COR-L47 (cell line): ENCODE measurements at places on chromosomes 13 and 19.

DNA sequence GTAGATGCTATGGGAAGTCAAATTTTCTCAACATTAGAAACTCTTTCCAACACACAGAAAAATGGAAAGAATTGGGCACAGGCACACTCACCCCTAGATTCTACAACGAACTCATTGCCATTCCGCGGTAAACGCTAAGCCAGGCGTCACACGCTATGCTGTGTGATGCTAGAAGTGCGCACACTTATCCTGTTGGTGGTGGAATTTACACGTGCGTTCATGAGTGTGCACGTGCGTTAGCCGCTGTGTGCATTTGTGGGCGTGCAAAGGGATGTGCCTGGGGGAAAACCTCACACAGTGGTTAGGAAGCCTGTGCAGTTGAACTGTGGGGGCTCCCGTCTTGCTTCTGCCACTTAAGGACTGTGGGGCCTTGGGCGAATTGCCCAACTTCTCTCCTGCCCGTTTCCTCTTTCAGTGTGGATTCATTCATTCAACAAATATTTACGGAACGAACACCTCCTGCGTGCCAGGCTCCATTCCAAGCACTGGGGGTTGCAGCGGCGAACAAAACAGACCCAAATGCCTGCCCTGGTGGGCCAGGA lies 7.7 kb downstream of the NFILZ start:
- DNase-seq = no peak

DNA sequence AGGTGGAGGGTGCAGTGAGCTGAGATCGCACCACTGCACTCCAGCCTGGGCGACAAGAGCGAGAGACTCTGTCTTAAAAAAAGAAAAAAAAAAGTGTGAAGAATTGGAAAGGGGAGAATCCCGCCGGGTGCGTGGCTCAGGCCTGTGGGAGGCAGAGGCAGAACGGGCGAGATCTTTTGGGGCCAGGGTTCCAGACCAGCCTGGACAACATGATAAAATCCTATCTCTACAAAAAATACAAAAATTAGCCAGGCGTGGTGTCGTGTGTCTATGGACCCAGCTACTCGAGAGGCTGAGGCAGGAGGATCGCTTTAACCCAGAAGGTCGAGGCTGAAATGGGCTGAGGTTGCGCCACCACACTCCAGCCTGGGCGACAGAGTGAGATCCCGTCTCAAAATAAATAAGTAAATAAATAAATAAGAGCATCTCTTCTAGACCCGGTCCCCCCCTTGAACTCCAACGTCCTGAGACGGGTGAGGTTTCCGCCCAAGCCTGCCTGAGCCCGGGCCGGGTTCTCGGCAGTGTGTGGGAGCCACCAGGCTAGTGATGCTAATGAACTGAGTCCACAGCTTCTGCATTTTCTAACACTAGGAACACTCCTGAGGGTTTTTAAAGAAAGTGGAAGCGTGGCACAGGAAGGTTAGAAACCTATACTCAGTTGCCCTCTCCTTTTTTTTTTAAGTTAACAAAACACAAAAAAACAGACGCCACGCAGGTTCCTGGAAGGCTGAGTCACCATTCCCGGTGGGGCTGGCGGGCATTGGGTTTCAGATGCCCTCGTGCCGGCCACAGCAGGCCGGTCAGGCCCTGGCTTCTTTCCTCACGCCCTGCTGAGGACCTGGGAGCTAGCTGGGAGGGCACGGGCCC lies 22.0 kb downstream of the GPX4 start:
- no peak for DNase-seq

DNA sequence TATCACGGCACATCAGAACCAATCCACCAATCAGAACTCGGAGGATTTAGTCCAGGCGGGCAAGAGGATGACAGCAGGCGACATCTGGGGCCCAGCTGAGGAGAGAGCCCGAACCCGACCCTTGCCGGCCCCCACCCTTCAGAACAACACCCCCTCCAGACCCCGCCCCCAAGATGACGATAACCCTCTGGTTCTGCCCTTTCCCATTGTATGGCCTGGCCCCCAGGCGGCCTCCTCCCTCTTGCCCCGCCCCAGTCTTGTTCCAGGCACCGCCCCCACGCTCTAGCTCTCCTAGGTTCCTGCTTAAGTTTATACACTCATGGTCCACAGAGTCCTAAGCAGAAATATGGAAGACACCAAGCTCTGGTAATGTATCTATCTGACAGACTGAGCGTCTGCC lies 2.8 kb upstream of the ZNF83 start:
- DNase-seq = no peak

DNA sequence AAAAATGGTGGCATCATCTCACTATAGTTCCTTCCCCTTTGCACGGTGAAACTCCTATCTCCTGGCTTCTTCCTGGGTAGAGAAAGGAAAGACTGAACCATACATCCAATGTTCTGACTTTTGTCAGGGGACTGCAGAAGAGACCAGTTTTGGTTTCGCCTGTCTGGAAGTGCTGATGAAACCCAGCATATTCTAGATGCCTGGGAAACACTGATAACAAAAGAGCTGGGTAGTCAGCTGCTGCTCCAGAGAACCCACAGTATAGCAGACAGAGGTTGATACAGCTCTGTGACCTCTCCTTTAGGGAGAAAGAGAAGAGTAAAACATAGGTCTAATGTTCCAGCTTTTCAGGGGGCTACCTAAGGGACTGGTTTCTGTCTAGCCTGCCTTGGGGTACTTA lies 695.3 kb downstream of the DIAPH3 start:
- no peak for DNase-seq

DNA sequence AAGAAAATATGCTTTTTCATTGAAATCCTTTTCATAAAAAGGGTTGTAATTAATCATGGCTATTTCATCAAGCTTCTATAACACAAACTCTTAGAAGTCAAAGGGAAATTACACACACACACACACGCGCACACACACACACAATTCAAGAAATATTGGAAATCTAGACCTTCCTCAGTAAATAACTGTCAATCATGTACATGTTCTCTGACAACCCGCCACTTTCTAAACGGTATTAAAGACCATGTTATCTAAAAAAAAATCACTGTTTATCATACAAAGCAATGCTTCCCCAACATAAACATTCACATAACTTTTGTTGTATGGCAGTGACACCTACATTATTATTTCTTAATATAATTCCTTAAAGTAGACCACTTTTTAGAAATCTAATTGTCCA lies 132.2 kb downstream of the EFNB2 start:
- DNase-seq = no peak

DNA sequence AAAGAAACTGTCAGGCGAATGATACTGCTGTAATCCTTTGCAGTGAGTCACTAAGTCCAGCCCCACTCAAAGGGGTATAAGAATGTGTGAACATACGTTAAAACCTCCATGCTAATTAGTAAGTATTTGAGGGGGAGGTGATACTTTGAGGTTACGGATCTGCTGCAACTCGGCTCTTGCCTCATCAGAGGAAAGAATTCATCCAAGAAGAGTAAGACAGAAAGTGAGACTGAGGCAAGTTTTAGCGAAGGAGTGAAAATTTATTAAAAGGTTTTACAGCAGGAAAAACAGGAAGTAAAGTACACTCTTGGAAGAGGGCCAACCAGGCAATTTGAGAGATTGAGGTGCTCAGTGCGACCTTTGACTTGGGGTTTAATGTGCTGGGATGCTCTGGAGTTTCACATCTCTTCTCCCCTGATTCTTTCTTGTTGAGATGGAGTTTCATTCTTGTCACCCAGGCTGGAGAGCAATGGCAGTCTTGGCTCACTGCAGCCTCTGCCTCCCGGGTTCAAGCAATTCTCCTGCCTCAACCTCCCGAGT lies 9.8 kb downstream of the CLEC4M start:
- no peak for DNase-seq

- no peak for DNase-seq
These were observed 5.1 kb downstream of the PEX11G start for GRCh38 chr19:7483720-7484201.

DNA sequence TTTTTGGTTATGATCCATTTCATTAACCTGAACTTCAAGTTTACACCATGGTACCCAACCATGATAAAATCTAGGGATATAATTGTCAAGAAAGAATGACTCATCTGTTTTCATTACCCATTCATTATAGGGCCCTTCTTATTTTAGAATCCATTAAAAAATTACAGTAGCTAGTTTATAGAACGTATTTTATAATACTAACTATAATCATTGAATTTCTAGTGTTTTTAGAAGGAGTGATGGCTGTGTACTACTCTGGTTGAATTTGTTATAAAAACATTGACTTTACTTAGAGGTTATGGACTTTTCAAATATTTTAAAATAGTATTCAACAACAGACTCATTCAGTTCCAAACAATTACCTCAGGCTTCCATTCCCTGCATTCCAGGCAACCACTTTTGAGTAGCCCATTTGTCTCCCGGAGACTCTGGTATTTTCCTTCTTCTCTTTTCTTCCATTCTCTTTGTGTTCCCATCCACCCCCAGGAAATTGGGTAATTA lies 71.9 kb upstream of the KLF12 start:
- DNase-seq = no peak

- no peak for DNase-seq
These were observed 23.4 kb upstream of the CEACAM21 start for GRCh38 chr19:41552558-41552957.

DNA sequence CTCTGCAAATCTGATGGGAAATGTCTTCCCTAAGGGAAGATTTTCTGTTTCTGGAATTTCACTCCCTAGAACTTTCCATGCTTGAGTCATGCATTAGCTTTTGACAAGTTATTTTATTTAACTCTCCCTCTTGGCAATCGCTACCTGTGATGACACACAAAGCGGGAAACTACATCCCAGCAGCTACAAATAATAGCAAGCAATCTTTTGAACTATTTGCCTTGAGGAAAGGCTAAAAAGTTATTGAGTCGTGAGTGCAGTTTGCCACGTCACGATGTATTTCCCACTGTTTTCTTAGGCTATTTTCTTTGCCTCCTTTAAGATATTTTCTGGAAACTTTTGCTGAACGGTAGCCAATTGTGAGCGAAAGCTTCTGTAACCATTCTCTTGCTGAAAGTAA lies 353.3 kb upstream of the HTR2A start:
- DNase-seq = no peak

GRCh38 chr13:102567857-102568256 lies 28.9 kb upstream of the TPP2 start:
- DNase-seq = no peak

DNA sequence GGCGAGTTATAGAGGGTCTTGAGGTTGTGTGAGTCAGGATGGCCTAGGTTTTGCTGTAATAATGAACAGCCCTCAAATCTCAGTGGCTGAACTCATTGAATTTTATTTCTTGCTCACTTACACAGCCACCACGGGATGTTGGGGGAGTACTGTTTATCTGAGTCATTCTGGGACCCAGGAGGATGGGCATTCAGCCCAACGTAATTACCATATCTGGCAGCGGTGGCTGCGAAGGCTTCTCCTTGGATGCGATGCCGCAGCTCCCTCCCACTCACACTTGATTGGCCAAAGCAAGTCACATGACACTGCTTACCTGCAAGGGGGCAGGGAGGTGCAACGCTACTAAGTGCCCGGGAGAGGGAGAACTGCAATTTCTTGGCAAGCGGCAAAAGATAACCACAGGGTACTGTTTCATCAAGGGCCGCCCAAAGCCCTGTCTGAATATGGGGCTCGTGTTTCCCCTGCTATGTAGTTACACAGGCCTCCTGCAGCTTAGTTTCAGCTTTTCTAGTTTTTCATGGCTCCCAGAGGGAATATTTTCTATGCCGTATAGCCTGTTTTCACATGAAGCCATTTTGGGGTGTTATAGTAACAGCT lies 19.9 kb downstream of the ZSWIM9 start:
- peak; percentile 98 for DNase-seq

- DNase-seq = no peak
These were observed 28.3 kb downstream of the INSR start for GRCh38 chr19:7265963-7266362.

DNA sequence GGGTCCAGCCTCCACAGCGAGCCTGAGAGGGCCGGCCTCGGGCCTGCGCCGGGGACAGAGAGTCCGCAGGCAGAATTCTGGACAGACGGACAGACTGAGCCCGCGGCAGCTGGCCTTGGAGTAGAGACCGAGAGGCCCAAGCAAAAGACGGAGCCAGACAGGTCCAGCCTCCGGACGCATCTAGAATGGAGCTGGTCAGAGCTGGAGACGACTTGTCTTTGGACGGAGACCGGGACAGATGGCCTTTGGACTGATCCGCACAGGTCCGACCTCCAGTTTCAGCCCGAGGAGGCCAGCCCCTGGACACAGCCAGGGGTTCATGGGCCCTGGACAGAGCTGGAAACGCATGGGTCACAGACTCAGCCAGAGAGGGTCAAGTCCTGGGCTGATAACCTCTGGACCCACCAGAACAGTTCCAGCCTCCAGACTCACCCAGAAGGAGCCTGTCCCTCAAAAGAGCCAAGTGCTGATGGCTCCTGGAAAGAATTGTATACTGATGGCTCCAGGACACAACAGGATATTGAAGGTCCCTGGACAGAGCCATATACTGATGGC lies 490 bp downstream of the ITPKC start:
- DNase-seq = no peak

DNA sequence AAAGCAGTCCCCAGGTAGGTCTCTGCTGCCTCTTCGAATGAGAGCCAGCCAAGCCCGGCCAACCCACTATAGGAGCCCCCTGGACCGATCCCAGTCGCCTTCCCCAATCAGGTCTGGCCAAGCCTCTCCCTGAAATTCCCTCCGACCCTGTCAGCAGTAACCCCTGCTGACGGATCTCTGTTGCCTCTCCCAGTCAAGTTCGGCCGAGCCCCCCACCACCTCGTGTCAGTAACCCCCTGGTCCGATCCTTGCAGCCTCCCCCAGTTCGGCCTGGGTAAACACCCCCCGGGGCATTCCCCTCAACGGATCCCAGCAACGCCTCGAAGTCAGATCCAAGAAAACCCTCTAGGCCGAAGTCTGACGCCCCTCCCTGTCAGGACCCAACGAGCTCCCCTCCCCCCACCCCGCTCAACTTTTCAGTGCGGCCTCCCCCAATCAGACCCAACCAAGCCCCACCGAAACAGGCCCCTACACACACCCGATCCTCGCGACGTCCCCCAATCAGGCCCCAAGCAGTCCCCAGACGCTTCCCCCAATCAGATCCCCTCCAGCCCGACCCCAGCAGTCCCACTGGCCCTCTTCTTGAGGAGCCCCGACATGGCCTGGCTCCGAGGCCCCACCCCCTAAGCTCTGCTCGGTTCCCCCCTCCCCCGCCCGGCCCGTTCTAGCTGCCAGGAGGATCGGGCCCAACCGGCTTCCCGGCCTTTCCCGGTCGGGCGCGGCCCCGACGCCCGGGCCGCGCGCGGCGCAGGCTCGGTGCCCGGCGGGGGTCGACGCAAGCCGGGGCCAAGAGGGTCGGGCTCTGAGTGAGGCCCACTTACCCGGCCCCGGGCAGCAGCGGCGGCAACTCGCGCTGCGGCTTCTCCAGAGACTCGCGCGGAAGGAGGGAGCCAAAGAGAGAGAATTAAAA lies 1.8 kb downstream of the TNPO2 start:
- peak; percentile 51 for DNase-seq

- DNase-seq = no peak
These were observed 431 bp downstream of the GYS1 start for GRCh38 chr19:48992581-48993174.

DNA sequence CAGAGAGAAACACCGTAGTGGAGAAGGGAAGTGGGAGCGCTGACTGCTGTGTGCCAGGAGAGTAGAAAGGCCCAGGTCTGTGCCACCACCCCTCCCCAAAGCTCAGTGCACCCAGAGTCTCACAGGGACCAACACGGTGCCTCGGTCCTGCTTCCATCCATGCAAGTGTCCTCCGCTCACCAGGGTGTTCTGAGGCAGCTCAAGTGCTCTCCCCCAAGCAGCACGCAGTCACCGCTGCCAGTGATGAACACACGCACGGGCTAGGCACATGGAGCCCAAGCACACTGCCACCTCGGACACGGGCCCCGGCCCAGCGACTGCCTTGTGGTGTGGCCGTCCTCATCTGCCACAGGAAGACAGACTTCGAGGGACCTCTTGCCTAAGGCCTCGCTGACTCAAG lies 10.5 kb downstream of the POP4 start:
- DNase-seq = no peak
